RPMI7951 (cell line): ENCODE measurements at places on chromosomes 2 and 18. TPM values are rescaled to one million over a fixed set of nuclear protein-coding genes. Genes with fewer than 3 reads are reported as not detected.

RND3 gene
- 41.7 and 47.2 TPM in 2 replicates for total RNA-seq

IL37 gene
- 0.36 and 0.49 TPM in 2 replicates for total RNA-seq

CRACDL gene
- total RNA-seq, result not detected in 2 replicates

ABCG5 gene
- not detected in 2 replicates for total RNA-seq
